Stimulated activated CD4-positive, alpha-beta T cell treated with anti-CD3 and anti-CD28 coated beads, TNF-alpha, amount 100 ng/mL, for 48 hours (primary cell): ENCODE measurements at places on chromosomes 3 and 15.

- DNase-seq: no peak
Observed at GRCh38 chr15:84653584-84653909, 536 bp downstream of the WDR73 start.

- DNase-seq: no peak
Observed at GRCh38 chr3:10933021-10933420, 59.5 kb upstream of the SLC6A1 start.

DNA sequence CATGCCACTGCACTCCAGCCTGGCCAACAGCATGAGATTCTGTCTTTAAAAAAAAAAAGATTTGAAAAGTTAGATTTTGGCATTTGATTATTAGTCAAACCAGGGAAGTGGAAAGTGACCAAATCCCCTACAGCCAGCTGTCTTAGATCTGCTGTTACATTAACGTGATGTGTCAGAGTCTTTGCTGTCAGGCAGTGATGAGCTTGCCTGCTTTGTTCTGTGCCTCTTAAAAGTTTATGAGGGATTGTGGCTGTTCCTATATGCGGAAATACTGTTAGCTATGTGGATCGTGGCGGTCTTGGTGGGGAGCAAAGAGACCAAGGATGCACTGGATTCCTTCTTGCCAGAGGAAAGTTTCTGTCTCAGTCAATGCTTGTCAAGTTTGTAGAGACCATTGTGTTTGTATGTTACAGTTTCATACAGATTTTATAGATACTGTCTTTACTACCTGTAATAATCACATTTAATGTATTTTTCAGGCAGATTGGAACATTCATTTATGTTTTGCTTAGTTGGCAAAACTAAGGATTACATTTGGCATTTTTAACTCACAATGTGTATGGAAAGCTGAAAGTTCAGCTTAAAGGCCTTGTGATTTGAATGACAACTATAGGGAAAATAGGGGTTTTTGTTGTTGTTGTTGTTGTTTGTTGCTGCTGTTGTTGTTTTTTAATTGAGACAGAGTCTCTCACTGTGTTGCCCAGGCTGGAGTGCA, 137.4 kb downstream of the VPS8 start:
- DNase-seq: no peak

GRCh38 chr3:47949979-47950378, 66.2 kb downstream of the MAP4 start:
- DNase-seq: no peak

DNA sequence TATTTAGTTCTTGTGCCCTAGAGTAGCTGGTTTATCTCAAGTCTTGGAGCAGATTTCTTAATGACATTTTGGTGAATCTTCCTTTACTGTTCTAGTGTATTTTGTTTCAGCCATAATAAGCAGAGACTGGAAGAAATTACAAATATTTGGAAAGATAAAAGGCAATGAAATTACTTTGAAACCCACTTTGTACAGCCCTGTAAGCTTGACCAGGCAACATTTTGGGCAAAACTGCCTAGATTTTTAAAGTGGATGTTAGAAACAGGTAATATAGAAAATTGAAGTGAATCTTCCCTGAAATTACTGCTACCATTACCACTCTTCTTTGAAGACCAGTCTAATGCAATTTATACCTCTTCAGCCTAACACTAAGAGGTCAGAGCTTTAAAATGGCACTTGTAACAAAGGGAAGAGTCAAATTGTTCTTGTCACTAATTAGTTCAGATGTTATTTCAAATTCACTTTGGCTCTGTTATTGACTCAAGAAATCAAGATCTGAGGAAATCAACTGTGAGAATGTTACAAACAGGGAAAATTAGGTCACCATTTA, 589.4 kb downstream of the NLGN1 start:
- no peak for DNase-seq

- DNase-seq: no peak
Observed at GRCh38 chr3:184341925-184342324, 4.5 kb downstream of the FAM131A start.

GRCh38 chr3:100780071-100780622, 70.9 kb downstream of the TFG start:
- no peak for DNase-seq

- no peak for DNase-seq
Observed at GRCh38 chr3:59733041-59733809, 683.4 kb upstream of the CFAP20DC start.

GRCh38 chr15:100765467-100766241, 114.0 kb upstream of the ALDH1A3 start:
- DNase-seq: no peak

DNA sequence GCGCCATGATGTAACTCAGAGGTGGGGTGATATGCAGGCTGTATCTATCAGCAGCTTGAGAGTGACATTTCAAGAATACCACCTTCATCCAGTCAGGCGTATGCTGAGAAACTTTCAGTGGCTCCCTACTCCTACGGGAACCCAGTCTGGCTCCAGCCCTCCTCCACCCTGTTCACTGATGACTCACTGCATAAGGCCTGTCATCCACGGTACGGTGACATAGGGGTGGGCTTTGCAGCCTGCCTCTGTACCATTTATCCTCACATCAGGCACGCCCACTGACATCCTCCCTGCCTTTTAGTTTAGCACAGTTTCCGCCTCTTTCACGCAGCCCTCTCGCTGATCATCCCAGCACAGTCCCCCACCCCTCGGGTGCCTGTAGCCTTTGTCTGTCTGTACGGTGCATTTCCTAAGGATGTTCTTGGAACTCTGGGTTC, 11.7 kb downstream of the PXYLP1 start:
- DNase-seq: no peak

DNA sequence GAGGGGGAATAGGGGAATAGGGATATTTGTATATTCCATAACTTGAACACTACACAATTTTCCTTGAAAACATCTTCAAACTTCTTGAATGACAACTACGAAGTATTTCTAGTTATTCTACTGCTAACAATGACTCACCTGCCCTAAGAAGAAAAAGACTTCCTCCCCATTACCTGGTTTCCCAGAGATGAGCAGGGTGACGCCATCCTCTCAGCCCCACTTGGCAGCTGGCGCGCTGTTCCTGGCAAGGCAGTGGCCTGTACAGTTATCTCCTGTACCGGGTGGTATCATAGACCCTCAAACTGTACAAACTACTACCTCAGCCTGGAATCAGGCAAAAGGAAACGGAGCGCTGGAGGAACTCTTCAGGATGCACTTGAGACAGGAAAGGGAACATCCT, 10.4 kb downstream of the WDR82 start:
- DNase-seq: no peak

DNA sequence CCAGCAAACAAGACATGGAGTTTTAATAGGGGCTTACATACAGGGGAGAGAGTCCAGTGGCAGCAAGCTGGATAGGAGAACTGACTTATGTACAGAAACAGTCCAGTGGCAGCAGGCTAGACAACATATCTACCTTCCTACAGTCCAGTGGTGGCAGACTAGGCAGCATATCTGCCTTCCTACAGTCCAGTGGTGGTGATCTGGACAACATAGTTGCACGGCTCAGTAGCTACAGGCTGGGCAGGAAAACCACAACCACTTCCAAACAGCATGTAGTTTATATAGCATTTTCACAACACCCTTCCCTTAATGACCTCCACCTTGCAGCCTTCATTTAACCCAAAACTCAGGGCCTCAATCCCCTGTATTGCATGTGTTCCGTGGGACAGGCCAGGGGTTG, 181.3 kb upstream of the EIF1B start:
- no peak for DNase-seq

DNA sequence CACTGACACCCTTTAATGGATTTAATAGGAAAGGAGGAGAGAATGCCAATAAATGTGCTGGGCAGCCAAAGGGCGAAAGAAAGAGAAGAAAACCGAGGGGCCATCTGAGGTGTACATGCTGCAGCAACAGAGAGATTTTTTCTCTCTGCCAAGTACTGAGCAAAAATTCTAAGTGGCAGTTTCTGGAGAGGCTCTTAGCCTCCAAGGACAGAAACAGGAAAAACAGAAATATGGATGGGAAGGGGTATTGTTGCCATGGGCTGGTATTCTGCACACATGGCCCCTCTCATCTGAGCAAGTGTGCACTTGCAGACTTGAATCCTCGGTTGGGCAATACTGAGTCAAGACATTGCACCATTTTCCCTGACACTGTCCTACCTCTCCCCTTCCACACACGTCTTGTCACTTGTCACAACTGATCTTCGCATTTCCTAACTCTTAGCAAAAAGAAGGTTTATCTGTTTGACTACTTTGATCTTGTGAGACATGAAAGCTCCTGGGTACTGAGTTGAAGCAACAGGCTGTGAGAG, 73.9 kb downstream of the PRICKLE2 start:
- DNase-seq: no peak

DNA sequence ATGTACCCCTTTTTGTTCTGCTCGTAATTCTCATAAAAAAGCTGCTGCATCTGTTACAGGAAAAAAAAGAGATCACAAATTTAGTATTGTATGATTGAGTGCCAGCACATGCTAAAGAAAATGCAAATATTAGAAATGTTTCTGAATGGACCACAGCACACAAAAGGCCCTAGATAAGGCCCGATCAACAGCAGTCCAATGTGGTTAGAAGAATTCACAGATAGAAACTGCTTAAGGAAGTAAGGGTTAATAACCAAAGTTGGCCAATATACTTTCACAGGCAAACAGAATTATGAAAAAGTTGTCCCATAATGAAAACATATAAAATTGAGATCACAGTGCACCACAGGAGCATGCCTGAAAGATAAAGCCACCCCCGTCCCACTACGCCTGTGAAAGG, 72.9 kb downstream of the CHSY1 start:
- no peak for DNase-seq

GRCh38 chr3:8773941-8774542, 4.6 kb upstream of the OXTR start:
- no peak for DNase-seq

GRCh38 chr15:29048011-29048410, 162.2 kb downstream of the APBA2 start:
- DNase-seq: no peak
